ENCODE measurements at places on chromosomes 12 and 14.

DNA sequence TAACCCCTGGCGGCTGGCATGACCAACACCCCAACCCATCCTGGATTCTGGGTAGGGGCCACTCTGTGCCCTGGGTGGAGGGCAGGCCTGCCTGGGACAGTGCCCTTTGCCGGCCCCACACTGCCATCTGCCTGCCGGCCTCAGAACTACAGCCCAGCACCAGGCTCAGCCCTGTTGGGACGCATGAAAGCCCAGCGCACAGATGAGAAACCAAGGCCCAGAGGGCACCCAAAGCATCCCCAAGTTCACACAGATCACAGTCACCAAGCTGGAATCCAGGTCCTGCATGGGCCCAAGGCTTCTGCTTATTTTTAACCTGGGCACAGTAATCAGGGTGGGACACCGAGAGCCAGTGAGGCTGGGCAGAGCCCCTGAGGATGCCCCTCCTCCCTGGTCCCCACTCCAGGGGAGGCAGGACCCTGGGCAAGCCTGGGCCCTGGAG lies 26.2 kb downstream of the RFLNA start:
- DNase-seq = peak; percentile 88

DNA sequence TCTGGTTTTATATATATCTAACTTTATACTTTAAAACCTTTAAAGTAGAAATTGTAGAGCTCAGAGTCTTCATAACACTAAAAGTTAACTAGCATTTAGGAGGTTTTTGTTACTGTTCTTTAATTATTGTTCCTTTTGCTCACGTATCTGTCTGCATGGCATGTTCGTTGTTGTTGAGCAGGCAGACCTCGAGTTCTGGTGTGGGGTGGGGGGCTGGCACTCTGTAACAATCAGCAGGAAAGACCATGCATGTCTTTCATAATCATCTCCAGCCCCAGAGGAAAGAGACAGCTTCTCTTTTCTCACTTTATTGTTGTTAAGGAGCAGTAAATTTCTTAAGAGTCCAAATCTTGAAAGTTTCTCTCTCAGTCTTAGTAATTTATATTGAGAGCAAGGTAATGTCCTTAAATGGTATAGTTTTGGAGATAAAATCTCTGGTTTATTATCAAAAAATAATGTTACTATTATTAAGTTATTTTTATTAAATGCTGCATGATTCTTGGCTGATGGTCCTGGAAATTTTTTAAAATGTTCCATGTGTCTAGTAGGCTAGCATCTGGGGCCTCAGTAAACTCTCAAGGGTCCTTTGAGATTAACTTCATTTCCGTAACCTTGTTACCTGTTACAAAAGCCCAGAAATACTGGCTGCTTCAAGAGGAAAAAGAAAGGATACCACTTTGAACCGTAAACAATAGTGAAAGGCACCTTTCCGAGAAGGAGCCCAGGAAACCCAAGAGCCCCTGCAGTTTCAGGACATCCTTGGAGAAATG lies 30.3 kb downstream of the CKB start:
- DNase-seq = no peak

DNA sequence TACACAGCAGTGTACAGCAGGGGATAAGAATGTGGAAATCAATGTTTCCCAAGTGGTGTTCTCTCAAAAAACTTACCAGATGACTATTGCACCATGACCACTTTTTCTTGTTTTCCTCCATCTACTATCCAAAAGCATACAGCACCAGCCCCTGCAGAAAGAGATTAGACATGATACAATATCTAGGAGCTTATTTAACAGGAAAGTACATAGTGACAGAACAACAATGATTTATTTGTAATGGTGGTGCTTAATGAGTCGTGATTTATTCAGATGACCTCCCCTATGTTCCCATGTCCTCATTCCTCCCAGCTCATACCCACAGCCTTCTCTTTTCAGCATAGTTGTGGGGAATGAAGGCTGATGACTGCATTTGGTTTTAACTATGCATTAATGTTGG lies 413.6 kb downstream of the BTG1 start:
- no peak for DNase-seq

DNA sequence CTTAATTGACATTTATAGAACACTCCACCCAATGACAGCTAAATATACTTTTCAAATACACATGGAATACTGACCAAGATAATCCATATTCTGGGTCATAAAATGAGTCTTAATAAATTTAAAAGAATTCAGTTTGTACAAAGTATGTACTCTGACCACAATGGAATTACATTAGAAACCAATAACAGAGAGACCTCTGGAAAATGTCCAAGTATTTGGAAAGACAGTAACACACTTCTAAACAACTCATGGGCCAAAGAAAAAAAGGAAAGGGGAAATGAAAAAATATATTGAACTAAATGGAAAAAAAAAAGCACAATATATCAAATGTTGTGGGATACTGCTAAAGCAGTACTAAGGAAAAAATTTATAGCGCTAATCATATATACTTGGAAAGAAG lies 52.0 kb downstream of the CRACR2A start:
- DNase-seq = no peak

GRCh38 chr14:97924922-97925613 lies 1127.9 kb downstream of the VRK1 start:
- no peak for DNase-seq

DNA sequence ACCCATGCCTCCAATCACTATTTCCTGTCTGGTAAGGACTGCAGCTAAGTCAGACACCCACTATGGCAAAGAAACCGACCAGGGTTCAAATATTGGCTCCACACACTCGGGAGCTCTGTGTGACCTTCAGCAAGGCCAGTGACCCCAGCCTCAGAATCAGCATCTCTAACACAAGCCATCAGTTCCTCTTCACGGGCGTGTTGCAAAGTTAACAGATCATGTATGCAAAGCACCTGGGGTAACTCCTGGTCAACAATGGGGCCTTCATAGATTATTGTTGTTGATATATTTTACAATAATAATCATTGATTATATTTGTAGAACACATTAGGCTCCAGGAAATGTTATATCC lies 6.2 kb upstream of the FAM222A start:
- DNase-seq = no peak

DNA sequence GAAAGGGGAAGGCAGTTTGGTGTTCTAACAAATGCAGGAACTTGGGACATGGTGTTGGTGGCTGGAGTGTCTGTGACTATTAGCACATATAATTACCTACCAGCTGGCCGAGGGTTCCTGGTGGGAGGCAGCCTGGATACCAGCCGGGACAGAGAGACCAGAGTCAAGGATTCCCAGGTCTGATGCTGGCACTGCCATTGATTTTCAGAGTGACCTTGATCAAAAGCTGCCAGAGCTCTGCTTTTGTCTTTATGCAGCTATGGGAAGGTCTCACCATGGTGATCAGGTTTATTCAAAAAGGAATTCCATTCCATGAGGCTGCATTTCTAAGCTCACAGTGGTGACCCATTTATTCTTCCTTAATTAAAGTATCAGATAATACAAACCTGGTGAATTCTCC lies 101.0 kb upstream of the PWP1 start:
- DNase-seq = no peak

GRCh38 chr12:83574142-83574541 lies 887.4 kb downstream of the TMTC2 start:
- DNase-seq = no peak

GRCh38 chr14:65106736-65107135 lies 4.4 kb upstream of the MAX start:
- no peak for DNase-seq

GRCh38 chr12:82937151-82937550 lies 250.4 kb downstream of the TMTC2 start:
- DNase-seq = no peak

GRCh38 chr12:26246483-26247164 lies 51.3 kb downstream of the SSPN start:
- DNase-seq = peak; percentile 87

Measured in Calu3 (cell line).